ENCODE measurements at places on chromosomes 4 and X.

DNA sequence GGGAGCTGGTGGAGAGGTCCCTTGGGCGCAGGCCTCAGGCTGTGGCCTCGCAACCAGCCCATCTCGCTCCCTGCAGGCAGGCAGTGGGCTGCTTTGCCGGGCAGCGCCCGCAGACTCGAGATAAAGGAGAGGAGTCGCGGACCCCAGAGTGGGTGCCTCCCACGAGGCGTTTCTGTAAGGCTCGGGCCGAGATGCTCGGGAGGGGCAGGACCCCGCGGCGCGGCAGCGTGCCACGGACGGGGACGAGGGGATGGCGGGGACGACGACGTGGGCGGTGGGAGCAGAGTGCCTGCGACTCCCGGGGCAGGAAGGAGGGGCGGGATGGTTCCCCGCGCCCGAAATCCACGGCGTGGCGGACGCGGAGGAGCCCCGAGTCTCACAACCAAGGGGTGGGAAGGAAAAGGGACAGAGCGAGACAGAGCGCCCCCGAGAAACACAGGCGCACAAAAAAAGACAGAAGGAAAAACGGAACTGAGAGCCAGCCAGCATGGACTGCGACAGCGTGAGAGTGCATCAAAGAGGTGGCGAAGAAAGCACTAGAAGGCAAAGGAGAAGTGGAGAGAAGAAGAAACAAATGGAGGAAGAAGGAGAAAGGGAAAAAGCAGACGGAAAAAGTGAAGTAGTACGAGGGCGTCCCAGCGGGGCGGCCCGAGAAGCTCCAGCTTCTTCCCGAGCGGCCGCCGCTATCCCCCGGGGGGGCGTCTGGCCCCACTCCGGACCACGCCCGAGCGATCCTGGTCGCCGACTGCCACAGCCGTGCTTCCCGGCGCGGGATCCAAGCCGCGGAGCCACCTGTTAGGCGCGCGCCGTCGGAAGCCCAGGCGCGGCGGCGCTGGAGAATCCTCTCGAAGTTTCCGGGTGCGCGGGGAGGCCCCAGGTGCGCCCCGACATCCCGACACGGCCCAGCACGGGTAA lies 1.5 kb downstream of the BEND4 start:
- DNase-seq, result no peak

DNA sequence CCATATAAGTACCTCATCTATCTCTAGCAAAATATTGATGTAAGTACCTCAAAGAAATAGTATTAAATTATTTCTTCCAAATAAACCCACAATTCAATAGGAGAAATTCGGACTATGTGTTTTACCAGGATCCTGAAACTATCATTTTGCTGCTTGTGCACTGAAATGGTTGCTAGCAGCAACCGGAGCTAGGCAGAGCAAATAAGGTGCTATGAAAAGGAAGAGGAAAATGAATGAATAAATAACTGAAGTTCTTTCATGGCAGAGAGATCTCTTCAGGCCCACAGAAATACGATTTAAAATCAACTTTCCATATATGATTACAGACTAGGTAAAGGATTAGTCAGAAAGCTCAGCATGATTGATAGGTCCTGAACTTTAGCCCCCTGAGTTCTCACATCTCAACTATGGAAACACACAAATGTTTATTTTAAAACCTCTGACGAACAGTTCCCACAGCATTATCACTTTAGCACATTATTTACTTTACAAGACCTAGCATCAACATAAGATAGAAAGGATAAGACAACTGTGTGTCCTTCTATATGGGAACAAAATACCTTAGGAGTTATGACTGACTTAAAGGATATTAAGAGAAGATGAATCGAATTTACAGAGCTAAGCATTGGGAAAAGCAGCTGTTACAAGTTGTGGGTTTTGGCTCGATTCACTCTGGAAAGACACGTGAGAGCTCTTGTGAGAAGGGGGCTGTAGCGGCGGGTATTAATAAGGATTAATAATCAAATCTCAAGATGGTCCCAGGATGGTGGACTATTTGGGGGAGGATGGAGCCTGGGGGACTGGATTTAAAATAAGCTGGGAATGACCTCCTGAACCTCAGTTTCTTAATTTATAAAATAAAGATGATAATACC lies 104.3 kb downstream of the CORIN start:
- DNase-seq, result no peak

- no peak for DNase-seq
These were observed 358.1 kb upstream of the NDST3 start for GRCh38 chr4:117676153-117676552.

DNA sequence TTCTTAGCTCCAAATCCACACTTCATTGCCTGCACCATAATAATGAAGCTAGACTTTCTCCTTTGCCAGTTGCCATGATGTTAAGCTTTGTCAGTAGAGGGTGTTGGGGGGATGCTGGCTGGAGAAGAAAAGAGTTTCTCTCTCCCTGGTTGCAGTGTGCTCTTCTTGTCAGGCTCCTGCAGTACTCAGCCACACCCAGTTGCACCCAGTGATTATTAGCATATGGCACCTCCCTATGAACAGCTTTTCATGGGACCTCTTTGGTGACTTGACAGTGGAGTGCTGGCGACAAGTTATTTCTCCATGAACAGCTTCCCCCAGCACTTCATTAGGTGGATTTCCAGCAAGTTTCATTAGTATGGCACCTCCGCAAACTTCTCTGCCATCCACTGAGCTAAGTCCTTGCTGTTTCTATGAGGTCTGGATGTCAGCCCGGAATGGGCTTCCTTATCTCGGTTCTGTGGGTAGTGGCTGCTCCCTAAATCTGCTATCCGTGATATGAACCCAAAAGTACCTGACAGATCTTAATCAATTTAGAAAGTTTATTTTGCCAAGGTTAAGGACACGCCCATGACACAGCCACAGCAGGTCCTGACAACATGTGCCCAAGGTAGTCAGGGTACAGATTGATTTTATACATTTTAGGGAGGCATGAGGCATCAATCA lies 18.8 kb upstream of the OTUD4 start:
- no peak for DNase-seq

DNA sequence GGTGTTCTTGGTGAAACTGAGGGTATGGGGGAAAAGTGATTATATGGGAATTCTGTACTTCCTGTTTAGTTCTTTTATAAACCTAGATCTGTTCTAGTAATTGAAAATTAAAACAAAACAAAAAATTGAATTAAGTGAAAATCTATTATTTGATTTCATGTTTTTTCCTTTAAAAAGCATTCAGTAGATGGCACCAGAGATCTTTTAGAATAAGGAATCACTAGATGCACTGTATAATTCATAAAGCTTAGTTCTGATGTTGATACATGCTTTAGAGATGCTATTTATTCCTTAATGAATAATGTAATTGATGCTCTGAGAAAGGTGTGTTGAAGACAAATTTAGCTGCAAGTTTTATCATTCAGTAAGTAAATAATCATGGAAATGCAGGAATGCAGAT lies 87.3 kb downstream of the LCORL start:
- DNase-seq, result no peak

DNA sequence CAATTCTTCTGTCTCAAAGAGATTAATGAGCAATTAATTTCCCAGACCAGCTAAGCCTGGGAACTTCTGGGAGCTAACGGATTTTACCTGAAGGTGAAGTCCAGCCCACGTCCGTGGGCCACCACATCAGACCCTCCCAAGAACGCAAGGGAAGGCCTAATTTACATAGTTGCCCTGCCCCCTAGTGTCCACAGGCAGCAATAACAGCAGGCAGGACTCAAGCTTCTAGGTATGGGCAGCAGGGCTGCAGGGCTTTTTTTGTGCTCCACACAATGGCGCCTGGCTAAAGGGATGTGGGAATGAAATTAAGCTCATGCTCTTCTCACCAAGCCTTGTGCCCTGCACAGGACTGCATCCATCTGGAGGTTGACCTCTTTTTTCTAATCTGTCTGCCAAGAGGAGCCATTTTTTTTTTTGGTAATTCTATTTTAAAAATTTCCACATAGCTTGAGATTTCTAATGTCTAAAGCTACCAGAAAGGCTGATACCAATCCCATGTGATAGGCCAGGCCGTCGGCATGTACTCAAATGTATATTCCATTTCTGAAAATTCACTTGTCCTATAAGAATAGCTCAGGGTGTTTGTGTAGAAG lies 111.9 kb upstream of the TMEM164 start:
- DNase-seq, result peak; percentile 74

DNA sequence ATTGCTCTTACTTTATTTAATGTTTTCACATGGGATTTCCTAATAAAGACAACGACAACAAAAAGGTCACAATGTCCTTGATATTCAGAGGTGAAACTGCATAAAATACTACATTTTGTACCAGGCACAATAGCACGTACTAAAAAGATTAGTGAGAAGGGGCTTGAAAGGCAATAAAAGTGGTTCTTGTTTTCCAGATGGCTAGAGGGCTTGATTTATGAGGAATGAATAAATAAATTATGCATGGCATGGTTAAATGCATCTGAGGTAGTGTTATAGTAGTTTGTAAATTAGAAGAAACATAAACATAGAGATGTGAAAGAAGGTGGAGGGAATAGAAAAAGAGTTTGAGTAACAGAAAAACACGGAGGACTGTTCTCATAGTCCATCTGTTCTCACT lies 123.4 kb downstream of the CLCN5 start:
- DNase-seq, result no peak

- DNase-seq, result peak; percentile 71
These were observed 7.6 kb downstream of the DLG3 start for GRCh38 chrX:70452143-70452733.

DNA sequence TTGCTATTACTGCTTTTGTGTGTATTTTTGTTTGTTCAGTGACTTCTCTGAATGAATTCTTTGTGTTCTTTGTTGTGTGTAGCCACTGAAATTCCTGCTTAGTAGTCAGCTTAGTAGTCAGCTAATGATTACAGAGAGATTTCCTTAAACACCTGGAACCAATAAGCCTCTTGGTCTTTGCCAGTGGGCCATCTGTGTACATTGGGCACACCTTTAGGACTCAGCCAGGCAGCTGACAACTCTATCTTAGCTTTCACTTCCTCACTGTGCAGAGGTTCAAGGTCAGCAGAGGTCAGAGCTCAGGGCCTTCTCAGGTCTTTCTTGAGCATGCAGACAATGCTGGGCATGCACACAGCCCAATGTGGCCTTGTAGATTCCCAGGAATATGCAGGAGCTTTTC lies 59.3 kb downstream of the RWDD4 start:
- DNase-seq, result no peak

DNA sequence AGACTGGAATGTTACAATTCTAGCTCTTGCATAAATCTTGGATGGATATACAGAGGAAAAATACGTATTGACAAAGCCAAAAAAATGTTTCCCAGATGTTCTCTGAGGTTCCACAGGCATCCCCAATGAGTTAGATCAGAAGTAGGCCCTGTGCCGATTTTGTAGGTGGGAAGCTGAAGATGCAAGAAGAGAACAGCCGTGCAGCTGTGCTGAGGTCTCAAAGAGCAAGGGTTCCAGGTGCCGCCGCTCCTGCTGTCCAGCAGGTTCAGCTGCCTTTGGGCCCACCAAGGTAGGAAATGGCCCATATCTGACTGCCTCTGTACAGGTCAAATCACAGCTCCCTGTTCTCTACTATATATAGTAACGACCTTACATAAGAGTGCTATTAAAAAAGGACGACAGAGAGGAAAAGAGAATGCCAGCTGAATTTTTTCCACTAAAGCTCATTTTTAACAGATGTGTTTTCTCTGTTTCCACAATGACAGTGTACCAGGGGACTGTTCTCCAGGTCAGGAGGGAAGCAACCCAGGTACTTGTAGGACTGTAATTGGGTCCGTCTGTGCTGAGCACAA lies 155.6 kb downstream of the CBR4 start:
- no peak for DNase-seq

GRCh38 chr4:159048166-159048886 lies 54.6 kb upstream of the RAPGEF2 start:
- peak; percentile 66 for DNase-seq

DNA sequence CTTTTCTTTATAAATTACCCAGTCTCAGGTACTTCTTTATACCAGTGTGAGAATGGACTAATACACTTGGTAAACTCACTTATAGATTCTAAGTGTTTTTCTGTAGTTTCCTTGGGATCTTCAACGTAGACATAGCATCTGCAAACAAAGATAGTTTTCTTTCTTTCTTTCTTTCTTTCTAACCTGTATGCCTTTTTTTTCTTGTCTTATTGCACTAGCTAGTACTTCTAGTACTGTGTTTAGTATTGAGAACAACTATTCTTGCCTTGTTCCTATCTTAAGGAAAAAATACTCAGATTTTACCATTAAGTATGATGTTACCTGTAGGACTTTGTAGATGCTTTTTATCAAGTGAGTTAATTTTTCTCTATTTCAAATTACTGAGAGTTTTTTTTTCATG lies 102.2 kb downstream of the EDA start:
- no peak for DNase-seq

DNA sequence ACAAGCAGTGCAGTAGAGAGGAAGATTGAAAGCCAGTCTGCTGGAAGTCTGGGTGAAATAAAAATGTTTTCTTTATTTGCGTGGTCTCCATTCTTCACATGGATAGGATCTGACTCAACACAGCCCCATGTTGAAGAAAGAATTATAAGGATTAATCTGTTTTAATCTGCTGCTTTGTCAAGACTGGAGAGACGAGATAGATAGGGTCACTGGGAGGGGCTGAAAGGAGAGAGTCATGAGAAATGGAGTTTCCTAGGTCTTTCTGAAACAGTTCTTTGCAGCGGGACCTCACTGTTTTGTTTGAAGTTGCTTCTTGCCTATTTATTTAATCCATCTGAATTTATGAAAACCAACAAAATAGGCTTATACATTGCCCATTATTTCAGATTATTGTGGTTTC lies 32.4 kb upstream of the RHOH start:
- no peak for DNase-seq

GRCh38 chr4:142752202-142752786 lies 93.8 kb downstream of the INPP4B start:
- no peak for DNase-seq

GRCh38 chr4:26048378-26048882 lies 134.4 kb downstream of the SMIM20 start:
- DNase-seq, result no peak

GRCh38 chr4:183098019-183098722 lies 886 bp upstream of the WWC2 start:
- DNase-seq, result peak; percentile 1

- no peak for DNase-seq
These were observed 593 bp downstream of the NPY1R start for GRCh38 chr4:163331629-163332376.

DNA sequence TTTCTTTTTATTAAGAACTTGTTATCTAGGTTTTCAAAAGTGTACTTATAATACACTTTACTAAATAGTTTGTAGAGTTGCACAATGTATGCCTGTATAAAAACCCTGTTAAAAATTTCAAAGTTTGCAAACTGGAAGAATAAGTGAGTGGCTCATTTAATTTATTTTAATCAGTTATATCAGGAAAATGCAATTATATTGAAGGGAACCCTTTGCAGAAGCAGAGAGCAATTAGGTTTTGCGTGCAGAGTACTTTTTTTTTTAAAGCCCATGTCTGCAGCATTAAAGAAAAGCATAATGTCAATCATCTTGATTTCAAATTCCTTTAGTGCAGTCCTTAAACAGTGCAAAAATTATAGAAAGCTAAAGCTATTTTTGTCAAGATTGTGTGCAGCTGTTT lies 271.3 kb upstream of the LDB2 start:
- DNase-seq, result no peak

- peak; percentile 41 for DNase-seq
These were observed 50.3 kb downstream of the STPG2 start for GRCh38 chr4:98092833-98093439.

All from HT-29 (cell line).